ENCODE measurements at places on chromosomes 1 and 21.
A peak's percentile ranks its signal among the peaks of the same experiment; 100 is the strongest.

- DNase-seq = no peak
These were observed 9.7 kb upstream of the THEM4 start for GRCh38 chr1:151918819-151919610.

- DNase-seq = no peak
These were observed 1.8 kb downstream of the RER1 start for GRCh38 chr1:2393471-2393877.

- DNase-seq = no peak
These were observed 37.9 kb downstream of the PABPC4 start for GRCh38 chr1:39538531-39539251.

GRCh38 chr1:239040523-239040922 is 345.8 kb upstream of the CHRM3 start:
- DNase-seq = no peak

GRCh38 chr21:46168238-46168637 is 12.9 kb upstream of the FTCD start:
- DNase-seq = no peak

GRCh38 chr1:79974659-79975058 is 968.1 kb upstream of the ADGRL4 start:
- no peak for DNase-seq

GRCh38 chr1:1597275-1597930 is 2.5 kb downstream of the FNDC10 start:
- no peak for DNase-seq

DNA sequence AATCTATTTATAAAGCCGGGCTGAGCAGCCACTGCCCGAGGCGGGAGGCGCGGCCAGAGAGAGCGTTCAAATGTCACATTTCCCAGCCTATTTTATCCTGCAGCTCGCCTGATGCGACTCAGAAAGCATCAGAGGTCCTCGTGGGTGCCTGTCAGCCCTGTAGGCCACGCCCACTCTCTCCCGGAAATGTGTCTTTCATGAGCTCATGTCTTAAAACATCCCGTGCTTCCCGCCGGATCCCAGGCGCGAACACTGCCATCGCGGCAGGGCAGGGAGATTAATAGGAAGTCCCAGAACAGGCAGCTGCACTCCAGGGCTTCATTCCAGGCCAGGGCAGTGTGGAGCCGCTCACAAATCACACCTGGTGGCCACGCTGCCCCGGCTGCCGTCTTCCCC is 117.5 kb downstream of the PRDM16 start:
- DNase-seq = peak; percentile 40

GRCh38 chr1:192158181-192158580 is at the start of gene RGS18:
Gene RGS18 (plus strand): TSS chr1:192158462. CDS start chr1:192158638, 176 bp downstream.
- DNase-seq = peak; percentile 7

DNA sequence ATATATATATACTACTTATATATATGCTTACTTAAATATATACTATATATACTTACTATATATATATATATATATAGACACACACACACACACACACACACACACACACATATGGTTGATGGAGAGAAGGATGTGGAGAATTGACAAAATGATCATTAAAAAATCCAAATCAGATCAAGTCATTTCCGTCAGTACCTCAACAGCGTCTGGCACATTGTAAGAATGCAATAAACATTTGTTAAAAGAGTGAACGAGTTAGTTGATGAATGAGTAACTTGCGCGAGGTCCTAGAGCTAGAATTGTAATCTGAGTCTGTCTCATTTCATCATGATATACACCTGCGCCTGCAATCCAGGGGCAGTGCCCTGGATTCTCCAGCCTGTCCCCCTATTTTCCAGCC is 243.0 kb upstream of the MAP1LC3C start:
- DNase-seq = no peak

DNA sequence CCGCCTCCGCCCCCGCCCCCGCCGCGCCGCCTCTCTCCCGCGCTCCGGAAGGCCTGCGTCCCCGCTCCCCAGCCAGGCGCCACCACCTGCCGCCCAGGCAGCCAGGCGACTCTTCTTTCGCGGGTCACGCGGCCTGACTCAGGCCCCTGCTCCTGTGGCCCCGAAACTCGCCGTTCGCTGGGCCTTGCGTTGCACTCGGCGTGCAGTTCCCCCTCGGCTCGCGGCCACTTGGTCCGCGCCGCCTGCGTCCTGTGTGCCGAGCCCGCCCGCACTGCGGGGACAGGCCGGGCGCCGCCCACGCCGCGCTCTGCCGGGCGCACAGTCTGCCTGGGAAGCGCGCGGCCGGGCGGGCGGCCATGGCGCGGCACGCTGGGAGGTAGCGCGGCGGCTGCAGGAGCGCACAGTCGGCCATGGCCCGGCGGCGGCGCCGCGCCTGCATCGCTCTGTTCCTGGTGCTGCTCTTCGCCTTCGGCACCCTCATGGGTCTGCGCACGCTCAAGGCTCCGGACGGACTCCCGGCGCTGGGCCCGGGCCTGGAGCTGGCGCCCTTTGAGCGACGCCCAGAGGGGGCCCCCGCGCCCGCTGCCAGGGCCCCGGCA is at the start of gene MANEAL:
TSS of gene MANEAL (plus strand) at position 75 of the 599 bp plus-strand sequence. CDS start at position 411, 336 bp downstream.
- DNase-seq = peak; percentile 38

DNA sequence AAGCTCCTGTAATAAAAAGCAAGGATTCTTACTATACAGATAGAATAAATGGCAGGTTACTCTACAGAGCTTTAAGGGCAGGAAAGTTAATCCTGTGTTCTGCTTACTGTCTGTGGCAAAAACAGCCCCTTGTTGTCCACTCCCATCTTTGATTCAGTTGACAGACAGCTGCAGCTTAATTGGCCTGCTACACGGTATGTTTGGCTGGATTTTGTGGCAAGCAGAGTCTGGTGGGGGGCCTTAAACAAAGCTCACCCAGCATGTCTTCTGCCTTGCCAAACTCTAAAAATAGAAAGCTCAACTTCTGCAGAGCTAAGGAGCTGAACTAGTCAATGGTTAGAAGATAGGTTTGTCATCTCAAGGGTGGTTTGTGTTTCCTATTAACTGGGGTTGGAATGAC is 407.2 kb downstream of the HLX start:
- no peak for DNase-seq

DNA sequence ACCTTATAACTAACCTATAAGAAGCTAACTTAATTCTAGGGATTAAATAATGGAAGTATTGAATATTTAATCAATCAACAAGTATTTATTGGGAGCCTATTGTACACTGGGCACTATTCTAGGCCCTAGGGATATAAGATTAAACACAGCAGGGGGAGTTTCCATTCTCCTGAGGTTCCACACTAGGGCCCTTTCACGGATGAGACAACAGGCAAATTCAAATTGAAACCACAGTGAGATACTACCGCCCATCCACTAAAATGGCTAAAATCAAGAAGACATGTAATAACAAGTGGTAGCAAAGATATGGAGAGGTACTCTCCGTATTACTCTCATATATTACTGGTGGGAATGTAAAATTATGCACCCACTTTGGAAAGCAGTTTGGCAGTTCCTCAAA is 674.4 kb downstream of the KIF26B start:
- DNase-seq = no peak

DNA sequence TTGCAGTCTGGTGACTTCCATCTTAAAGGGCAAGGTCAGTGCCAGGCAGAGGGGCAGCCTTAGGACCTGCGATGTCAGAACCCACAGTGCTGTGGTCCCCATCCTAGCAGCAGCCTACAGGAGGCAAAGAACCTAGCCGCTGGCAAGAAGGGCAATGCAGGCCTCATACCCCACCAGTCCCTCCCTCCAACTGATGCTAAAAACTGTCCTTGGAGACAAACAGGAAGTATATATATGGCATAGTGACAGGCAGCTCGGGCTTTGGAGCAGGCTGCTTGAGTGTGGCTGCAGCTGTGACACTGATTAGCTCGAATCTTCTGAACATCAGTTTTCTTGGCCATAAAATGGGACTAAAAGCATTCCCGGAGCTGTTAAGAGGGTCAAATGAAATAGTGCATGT is 156.0 kb upstream of the VAMP3 start:
- DNase-seq = no peak

DNA sequence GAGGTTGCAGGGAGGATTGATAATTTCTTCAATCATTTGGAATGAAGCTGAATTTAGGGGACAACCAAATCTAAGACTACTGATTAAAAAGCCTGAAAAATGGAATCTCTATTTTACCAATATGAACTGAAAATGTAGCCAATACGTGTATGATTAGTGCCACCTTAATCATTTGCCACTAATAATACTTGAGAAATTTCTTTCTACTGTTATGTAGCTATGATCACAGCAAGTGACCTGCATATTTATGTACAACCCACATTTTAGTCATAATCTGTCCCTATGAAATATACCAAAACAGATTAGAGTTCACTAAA is 6.5 kb downstream of the COLGALT2 start:
- no peak for DNase-seq

GRCh38 chr1:1090424-1091343 is 16.6 kb upstream of the RNF223 start:
- DNase-seq = no peak

DNA sequence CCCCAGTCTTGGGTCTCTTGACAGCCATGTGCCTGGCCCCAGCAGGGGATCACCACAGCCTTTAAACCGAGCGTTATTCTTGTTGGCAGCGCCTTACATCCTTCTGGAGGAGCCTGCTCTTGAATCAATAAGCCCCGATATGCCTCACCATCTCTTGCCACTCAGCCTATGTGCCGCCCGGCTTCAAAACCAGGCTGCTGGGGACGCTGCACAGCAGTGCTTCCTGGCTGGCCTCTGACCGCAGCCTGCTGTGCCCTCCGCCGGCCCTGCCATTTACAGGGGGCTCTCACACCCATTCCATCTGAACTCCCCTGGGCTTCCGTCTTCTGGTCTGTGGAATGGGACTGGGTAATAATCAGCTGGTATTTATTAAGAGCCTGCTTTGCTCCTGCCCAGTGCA is 3.0 kb upstream of the PEX10 start:
- DNase-seq = no peak

GRCh38 chr1:213938776-213939175 is 49.0 kb upstream of the PROX1 start:
- no peak for DNase-seq

DNA sequence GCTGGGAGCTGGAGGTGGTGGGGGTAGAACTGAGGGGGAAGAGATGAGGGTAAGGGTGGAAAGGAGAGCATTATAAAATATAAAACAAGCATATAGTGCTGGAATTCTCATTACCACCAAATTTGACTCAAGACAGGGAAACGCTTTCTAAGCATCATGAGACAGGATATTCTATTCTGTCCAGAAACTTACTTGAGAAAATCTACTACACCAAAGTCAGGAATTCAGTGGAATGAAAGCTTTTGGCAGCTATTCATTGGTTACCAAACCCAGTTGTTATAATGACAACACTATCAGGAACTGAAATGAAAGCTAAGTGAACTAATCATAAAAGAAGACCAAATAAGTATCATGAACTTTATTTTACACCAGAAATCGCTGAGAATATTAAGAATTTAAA is 14.5 kb downstream of the AIDA start:
- peak; percentile 80 for DNase-seq

GRCh38 chr1:154941333-154942013 is 5.0 kb upstream of the PMVK start:
- no peak for DNase-seq

DNA sequence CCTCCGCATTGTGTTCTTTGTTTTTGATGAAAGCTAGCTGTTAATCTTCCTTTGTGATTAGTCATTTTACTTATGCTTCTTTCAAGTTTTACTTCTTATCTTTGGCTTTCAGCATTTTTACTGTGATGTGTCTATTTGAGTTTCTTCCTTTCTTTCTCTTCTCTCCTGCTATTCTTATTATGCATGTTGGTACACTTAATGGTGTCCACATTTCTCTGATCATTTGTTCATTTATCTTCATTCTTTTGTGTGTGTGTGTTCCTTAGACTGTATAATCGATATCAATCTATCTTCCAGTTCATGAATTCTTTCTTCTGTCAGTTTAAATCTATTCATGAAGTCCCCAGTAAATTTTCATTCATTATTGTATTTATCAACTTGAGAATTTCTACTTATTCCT is 1650.3 kb downstream of the BRINP3 start:
- DNase-seq = no peak

- DNase-seq = peak; percentile 95
These were observed 17.2 kb downstream of the NFYC start for GRCh38 chr1:40708750-40709099.

DNA sequence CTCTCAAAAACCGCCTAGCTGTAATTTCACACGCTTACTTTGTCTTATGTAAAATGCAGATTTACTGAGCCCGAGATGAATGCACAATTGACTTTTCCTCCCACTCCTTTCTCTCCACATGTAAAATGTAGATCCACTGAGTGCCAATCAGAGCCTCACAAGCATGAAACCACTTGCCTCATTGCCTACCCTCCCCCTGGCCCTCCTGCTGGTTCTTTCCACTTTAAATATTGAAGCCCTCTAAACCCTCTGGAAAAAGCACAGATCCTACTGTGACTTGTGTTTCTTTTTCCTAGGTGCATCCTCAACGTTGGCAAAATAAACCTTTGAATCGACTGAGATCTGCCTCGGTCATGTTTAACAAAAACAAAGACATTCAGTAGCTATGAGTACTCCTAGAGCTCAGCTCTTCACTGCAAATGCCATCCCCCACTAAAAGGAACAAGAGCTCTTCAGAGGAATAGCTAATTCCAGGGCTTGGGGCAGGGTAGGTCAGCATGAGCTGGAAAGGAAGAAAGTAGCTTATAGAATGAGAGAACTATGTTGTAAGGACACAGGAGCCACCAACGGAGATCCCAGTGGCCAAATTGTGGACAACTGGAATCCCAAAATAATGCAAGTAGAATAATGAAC is 365.5 kb upstream of the RUNX1 start:
- no peak for DNase-seq

GRCh38 chr1:156659661-156659987 is 17.6 kb downstream of the NES start:
- no peak for DNase-seq

GRCh38 chr1:10179406-10180091 is 30.8 kb upstream of the KIF1B start:
- DNase-seq = no peak

GRCh38 chr1:167899253-167899681 is 14.7 kb downstream of the ADCY10 start:
- peak; percentile 89 for DNase-seq

DNA sequence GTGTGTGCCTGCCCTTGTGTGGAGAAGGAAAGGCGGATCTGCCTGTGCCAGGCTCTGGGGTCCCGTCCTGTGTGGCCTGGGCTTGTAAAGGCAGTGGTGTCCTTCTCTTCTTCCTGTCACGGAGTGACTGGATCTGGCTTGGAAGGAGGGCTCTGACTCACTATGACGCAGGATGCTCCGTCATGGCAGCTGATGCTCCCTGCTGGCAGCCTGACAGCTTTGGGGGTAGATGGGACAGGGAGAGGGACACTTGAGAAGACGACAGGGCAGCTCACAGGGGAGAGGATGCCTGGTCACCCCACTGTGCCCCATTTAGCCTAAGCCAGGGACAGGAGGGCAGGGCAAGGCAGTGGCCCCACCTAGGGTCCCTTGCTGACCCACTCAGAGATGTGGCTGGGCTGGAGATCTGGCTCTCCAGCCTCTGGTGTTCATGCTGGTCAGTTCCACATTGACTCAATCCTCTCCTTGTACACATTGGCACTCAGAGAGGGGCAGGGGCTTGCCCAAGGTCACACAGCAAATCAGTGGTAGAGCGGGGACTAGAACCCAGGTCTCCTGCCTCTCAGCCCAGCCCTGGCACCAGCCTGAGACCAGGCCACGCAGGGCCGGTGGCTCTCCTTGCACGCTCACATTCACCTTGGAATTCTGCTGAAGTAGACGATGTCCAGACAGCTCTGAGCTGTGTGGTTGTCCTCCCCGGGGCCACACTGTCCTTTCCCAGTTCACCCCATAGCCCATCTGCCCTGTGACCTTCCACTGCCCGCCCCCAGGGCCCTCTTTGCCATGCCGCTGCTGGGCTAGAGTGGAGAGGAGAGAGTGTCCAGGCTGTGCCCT is 2.8 kb upstream of the FAM131C start:
- DNase-seq = peak; percentile 88
